ENCODE measurements at places on chromosomes 1 and 21.

DNA sequence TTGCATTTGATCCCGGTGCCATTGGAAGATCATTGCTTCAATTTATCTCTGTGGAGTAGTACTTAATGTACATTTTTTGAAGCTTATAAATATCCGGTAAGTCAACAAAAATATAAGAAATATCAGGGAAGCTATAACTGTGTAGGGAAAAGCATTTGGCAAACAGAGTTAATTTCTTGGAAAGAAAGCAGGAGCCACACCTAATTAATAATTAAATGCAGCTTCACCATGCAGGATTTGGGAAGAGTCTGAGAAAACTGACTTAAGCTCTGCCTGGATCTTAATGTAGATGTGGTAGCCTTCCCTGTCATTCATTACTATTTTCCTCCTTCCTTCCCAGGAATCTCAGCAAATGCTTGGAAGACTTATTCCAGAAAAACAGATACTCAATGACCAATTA is 134.5 kb downstream of the ATP5PO start:
- DNase-seq: no peak

- DNase-seq: no peak
Observed at GRCh38 chr1:24983006-24983680, 53.1 kb upstream of the RUNX3 start.

DNA sequence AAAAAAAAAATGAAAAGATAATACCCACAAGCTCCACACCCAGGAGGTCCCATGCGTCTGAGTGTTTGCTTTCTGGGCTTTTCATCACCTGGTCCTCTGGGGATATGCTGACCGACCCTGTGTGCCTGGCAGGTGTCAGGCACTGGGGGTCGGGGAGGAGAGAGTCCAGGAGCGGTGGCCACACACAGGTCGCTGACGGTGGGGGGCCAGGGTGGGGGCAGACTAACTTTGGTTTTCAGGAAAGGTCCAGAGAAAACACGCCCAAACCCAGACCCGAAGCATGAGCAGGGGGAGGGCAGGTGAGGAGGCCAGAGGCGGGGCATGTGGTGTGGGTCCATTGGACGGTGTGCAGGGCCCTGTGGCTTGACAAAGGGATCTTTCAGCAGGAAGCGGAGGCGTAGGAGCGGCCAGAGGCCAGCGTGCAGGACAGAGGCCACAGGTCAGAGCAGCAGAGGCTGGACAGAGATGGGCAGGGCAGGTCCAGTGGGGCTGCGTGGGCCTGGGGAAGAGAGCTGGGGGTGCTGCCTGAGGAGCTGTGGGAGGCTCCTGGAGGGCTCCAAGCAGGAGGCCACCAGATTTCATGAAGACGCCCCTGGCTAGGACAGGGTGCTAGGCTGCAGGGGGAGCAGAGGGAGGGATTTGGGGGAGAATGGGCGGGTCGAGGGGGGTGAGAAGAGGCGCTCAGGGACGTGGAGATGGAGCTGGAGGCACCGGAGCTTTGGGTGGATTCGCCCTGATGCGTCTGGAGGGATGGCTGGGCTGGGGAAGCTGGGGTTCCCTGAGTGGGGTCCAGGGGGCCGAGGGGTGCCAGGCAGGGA is 15.8 kb downstream of the RNF223 start:
- DNase-seq: no peak

GRCh38 chr1:238811211-238811879 is 575.0 kb upstream of the CHRM3 start:
- DNase-seq: no peak

DNA sequence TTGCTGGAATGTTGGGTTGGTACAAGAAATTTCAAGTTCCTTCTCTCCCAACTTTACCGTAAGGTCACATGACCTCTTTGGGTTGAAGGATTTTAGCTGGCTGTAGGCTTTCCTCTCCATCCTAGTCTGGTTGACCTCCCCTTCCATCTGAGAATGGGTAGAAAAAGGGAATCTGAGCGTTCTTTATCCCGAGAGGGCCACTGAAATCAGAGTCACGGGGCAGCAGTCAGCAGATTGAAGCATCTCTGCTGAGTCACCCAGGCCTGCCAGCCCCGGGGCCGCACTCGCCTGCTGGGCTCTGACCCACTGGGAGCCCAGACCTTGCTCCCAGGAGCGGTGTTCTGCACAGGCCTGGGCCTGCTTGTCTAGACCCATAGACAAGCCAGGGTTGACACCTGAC is 31.0 kb downstream of the TMCC2 start:
- no peak for DNase-seq

GRCh38 chr1:32338637-32339145 is 2.7 kb upstream of the MARCKSL1 start:
- DNase-seq: no peak

DNA sequence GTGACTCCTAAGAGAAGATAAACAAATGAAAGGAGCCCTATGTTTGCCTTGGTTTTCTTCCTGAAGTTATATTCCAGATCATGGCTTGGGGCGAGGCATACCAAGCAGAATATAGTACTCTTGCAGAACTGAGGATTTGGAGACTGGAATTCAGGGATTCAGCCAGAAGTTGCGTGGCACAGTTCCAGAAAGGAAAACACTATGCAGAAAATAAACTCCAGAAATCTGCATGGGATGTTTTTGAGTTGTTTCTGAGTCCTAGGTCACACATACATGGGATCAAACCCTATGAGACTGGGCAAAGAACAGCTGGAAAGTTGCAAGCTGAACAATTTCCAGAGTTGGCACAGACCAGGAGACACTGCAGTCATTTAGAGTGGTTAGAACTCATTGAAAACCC is 42.9 kb upstream of the IFFO2 start:
- no peak for DNase-seq

- no peak for DNase-seq
Observed at GRCh38 chr21:26522704-26523103, 50.4 kb downstream of the CYYR1 start.

- DNase-seq: no peak
Observed at GRCh38 chr1:34155860-34156259, 9.2 kb downstream of the CSMD2 start.

GRCh38 chr1:90325168-90325567 is 330.3 kb downstream of the ZNF326 start:
- DNase-seq: no peak

DNA sequence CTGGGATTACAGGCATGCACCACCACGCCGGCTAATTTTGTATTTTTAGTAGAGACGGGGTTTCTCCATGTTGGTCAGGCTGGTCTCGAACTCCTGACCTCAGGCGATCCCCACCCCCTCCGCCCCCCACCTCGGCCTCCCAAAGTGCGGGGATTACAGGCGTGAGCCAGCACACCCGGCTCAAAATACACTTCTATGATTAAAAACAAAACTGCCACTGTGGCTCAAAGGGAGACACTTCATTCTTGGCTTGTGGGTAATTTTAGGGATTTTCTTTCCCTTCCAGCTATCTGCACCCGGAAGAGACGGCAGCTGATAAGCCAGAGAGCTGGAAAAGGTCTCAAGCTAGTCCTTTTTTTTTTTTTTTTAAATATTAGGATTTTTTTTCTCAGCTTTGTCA is 24.5 kb downstream of the TMPRSS2 start:
- no peak for DNase-seq

DNA sequence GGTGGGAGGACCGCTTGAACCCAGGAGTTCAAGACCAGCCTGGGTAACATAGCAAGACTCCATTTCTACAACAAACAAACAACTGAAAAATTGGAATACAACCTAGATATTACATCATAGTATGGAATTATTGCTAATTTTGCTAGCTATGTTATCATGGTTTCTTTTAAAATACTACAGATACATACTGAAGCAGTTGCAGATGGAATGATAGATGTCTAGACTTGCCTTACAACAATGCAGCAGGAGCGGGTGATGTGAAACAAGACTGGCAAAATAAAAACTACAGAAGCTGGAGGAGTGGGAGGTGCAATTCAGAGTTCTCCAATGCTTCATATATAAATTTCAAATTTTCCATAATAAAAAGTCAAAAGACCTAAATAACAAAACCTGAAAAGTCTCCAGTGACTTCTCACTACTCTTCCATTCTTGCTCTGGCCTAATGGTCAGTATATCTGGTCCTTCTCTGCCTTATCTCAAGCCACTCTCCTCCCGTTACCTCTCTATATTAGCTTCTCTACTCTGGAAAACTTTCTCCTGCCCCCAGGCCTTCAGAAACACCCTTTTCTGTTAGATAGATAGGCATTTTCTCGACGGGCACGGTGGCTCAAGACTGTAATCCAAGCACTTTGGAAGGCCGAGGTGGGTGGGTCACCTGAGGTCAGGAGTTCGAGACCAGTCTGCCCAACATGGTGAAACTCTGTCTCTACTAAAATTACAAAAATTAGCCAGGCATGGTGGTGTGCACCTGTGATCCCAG is 28.5 kb upstream of the TMEM200B start:
- DNase-seq: no peak

GRCh38 chr1:209614906-209615305 is 31.4 kb downstream of the CAMK1G start:
- no peak for DNase-seq

DNA sequence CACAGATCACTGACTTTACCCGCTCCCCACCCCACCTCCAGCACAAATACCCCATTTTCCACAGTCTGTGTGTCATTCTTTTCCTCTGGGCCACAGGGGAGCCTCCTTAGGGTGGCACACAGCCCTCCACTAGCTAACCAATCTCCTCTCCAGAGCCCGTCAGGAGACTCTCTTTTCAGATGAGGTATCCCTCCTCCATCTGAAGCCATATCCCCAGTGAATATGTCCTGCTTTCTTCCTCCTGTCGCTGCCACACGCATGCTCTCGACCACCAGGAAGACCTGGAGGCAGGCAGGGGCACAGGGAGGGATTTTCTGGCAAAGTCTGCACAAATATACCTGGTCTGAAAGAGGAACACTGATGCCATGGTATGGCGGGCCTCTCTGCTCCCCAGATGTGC is 635 bp downstream of the ZNF648 start:
- DNase-seq: no peak

DNA sequence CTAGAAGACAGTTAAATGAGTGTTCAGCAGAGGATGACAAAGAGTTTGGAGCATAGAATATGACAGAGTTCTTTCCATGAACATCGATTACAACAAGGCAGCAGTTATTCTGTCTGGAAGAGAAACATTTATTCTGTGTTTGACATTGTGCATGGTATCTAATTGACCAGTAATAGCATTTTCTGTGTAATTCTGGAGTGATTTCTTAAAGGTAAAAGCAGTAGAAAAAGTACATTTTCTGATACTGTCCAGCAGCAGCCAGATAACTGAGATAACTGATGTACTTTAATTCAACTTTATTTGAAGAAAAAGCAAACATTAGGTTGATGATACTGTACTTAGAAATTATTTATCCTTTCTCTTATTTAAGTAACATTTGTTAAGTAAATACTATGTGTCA is 497.1 kb downstream of the AGBL4 start:
- DNase-seq: no peak

- DNase-seq: no peak
Observed at GRCh38 chr1:162412002-162412401, at the start of gene SH2D1B. TSS of gene SH2D1B (minus strand) at chr1:162412136. CDS start at chr1:162412016, 120 bp downstream.

GRCh38 chr1:100982793-100983192 is 42.8 kb downstream of the DPH5 start:
- DNase-seq: no peak

DNA sequence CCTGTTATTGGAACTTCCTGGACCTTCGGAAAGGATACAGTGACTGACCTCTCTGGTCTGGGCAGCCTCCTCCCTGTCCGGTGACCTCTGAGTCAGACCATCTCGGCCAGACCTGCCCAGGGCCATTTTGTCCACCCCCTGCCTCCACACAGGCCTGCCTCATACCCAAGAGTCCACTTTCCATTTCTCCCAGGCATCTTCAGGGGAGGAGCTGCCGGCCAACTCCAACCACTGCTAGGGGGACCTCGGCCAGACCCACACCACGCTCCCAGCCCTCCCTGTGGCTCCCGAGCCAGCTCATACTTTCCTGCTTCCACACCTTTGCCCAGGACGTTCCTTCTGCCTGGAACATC is 29.5 kb upstream of the RUNX3 start:
- no peak for DNase-seq

- DNase-seq: no peak
Observed at GRCh38 chr21:29613021-29613420, 314.3 kb downstream of the BACH1 start.

DNA sequence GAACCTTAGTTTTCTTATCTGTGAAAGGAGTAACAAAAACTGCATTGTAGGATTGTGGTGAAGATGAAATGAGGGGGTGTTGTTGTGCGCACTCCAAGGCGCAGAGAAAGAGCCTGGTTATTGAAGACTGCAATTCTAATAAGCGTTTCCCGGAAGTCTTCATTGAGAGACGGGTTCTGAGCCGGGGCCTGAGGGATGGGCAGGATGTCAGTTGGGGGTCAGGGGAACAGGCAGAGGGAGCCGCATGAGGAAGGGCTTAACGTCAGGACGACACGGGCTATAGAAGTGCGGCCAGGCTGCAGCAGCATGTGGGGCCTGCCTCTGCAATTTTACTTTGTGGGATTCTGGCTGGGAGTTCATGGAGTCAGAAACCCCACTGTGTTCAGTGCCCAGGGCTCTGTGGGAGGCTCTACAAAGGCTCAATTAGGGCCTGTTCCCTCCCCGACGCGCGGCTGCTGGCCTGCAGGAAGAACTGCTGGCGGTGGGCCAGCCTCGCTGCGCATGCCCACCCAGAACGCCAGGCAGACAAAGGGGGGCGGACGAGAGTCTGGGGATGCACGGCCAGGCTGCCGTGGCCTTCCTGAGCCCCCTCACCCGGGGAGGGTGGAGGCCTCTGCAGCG is 20.7 kb downstream of the TRIM62 start:
- no peak for DNase-seq

DNA sequence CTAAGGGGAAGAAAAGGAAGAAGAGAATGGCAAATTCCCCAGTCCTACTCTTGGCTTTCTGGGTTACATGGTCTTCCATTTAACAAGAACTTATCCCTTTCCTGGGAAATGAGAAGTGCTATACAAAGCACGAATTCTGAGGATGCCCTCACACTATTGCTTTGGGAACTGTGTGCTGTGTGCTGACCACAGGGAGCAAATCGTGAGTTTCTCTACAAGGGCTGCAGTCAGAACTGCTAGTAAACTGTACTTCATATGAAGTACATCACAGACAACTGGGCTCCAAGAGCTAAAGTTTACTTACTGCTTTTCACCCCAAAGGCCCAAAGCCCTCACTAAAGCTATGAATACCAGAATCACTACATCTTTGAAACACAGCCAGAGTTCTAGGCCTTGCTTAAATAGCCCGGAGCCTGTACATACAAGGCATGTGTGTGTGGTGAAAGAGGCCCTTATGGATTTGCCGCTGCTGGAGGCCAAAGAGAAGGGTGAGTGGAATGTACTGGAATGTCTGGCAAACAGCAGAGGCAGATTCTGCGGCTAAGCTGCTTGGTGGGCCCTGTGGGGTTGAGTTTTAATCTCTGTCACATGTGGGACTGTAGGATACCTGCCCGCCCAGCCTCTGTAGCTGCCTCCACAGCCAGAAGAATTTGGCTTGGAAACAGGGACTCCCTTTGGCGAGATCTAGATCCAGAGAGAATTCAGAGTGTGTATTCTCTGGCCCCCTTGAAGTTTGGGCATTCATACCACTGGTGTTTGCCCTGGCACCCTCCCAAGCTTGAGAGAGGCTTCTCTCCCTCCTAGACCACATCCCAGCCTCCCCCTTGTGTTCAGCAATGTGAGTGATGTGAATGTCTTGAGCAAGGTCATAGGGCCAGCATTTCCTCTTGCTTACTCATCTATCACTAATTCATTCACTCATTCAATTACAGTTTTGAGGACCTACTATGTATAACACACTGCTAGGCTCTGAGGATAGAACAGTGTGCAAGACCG is 21.9 kb upstream of the TRIM67 start:
- DNase-seq: no peak

- no peak for DNase-seq
Observed at GRCh38 chr1:200363264-200363933, 46.4 kb downstream of the ZNF281 start.

- DNase-seq: no peak
Observed at GRCh38 chr1:198918920-198919319, 280.1 kb downstream of the PTPRC start.

- DNase-seq: no peak
Observed at GRCh38 chr1:158037866-158038359, 44.5 kb downstream of the KIRREL1 start.
